ENCODE measurements at places on chromosomes 1 and 21.

GRCh38 chr1:104266612-104267011 is 516.9 kb downstream of the AMY1C start:
- no peak for DNase-seq

- no peak for DNase-seq
These were observed 6.8 kb downstream of the TPRG1L start for GRCh38 chr1:3631320-3632260.

- no peak for DNase-seq
These were observed 471 bp upstream of the MTF2 start for GRCh38 chr1:93078638-93078985.

DNA sequence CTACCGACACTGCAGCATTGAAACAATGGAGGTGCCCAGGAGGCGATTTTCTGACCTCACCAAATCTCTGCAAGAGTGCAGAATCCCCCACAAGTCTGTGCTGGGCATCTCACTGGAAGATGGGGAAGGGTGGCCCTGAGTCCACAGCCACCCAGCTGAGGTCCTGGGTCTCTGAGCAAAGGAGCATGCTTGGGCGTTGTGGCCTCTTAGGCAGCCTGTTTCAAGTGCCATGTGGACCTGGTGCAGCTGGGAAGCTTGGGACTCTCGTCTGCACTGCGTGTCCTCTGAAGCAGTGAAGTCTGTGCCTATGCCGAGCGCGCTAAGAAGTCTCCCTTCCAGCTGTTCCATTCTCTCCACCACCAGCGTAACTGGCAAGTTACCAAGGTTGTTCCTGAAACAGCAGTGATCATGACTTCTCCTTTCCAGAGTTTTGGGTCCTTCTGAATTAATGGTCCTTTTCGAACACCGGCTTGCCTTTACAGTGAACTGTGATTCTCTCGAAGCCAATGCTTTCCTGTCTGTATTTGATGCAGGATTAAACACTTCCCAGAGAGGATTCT is 5.0 kb upstream of the PLA2G2C start:
- DNase-seq, result no peak

DNA sequence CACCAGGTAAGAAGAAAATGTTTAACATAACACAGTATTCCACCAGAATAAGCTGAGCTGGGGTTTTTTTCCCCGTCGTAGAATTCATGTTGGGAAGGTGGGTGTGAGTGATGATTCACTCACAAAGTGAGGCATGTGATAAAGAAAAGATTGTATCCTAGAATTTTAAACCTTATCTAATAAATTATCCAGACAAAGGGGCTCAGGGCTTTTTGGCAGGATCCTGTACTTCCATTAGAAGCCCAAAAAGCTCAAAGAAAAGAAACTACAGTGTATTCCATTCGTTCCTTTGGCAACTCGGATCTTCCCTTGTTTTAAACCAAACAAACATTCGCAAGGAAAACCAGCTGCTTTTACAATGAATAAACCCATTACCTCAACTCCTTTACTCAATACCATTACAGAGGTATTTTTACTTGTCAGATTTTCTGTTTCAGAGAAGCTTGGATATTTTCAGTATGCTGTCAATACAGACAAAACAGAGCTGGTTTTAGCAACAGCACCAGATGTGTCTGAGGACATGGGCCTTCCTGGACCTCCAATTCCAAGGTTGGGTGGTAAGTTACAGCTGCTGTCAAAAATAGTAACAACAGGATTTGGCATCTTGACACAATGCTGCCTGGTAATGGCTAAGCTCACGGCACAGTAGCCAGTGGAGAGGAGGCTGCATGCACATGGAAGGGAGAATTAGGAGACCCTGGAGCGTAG is 159.9 kb upstream of the RUNX1 start:
- no peak for DNase-seq

- no peak for DNase-seq
These were observed 18.7 kb downstream of the SMAP2 start for GRCh38 chr1:40392221-40392620.

Data from stimulated activated CD8-positive, alpha-beta memory T cell treated with anti-CD3 and anti-CD28 coated beads, Interleukin-15, amount 100 ng/mL, for 48 hours (primary cell).